ENCODE measurements at places on chromosomes 2 and 18.
A peak's percentile ranks its signal among the peaks of the same experiment; 100 is the strongest.

DNA sequence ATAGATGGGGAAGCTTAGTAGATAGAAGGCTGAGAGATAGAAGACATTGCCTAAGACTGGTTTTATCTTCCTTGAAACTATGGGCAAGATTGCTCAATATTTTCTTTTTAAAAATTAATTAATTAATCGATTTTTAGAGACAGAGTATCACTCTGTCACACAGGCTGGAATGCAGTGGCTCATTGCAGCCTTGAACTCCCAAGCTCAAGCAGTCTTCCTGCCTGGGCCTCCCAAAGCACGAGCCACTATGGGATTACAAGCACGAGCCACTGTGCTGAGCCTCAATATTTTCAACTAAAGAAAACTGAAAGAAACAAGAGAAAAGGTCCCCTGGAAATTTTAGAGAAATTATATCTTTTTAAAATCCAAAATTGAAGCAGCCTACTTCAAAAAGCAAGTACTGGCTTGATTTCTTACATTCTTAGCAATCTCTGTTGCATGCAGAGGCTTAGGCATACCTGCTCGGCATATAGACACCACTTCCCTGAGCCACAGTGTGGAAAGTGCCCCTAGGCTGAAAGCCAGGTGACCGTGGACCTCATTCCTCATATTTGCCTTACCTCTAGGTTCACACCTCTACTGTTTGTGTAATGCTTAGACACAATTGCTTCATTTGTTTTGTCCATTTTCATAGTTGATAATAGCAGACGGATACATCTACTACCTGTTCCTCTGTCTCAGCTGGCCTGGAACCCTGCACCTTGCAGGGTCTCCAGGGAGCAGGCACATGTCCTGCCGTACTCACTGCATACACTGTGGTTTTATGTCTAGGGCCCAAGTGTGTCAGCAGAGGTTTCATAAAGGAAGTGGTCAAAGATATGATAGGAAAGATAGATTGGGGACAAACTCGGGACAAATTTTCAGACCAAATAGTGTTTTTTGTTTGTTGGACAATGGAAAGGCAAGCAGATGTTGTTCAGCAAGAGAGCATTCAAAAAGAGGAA, 166.5 kb upstream of the ALPP start:
- no peak for DNase-seq

DNA sequence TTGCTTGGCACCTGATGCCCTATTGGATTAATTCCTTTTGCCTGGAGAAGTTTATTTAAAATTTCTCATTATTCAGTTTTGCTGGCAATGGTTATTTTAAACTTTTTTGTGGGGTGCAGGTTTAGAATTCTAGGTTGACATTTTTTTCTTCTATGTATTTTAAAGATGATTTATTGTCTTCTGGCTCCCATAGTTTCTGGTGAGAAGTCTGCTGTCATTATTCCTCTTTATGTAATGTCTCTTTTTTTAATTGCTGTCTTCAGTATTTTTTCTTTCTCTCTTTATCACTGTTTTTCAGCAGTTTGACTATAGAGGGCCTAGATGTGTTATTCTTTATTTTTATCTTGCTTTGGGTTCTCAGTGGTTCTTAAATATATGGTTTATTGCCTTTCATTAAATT, 182.2 kb upstream of the STON1 start:
- DNase-seq: peak; percentile 56

DNA sequence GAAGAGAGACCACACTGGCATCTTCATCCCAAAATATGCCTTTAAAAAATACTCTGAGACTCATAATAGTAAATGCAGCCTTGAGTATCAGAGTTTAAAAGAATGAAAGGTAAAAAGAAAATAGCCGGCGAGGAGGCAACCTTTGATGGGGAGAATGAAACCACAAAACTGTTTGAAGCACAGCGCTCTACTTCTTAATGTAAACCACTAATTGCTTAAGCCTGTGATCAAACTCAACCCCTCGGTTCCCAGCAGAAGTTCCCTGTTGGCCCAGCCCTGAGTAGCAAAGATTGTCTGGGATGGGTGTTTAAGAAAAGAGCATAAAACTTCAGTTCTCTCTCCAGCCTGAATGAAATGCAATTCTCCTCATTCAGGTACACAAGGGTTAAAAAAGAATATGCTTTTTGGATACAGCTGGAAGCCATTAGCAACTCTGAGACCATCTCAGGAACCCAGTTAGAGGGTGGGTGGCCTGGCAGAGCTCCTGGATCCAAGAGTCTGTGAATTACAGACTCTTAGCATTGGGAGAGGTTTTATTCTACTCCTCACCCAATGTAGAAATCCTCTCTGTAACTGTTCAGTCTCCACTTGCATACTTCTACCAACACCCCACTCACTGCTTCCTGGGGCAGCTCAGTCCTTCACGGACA, 44.8 kb downstream of the VIT start:
- DNase-seq: peak; percentile 46

DNA sequence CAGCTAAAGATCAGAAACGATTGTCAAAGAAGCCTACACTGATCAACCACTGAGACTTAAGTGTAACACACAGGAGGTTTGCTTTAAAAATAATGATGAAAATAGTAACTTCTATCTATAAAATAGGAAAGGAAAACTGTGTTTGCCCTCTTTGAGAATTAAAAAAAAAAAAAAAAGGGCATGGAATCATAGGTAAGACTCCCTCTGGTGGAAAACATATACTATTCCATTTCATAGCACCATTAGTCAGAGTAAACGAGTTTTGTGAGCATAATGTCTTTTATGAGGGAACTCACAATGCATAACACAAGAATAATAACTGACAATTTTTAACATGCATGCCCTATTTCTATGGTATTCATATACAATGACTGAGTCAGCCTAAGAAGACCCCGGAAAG, 36.3 kb downstream of the SLC35F5 start:
- no peak for DNase-seq

DNA sequence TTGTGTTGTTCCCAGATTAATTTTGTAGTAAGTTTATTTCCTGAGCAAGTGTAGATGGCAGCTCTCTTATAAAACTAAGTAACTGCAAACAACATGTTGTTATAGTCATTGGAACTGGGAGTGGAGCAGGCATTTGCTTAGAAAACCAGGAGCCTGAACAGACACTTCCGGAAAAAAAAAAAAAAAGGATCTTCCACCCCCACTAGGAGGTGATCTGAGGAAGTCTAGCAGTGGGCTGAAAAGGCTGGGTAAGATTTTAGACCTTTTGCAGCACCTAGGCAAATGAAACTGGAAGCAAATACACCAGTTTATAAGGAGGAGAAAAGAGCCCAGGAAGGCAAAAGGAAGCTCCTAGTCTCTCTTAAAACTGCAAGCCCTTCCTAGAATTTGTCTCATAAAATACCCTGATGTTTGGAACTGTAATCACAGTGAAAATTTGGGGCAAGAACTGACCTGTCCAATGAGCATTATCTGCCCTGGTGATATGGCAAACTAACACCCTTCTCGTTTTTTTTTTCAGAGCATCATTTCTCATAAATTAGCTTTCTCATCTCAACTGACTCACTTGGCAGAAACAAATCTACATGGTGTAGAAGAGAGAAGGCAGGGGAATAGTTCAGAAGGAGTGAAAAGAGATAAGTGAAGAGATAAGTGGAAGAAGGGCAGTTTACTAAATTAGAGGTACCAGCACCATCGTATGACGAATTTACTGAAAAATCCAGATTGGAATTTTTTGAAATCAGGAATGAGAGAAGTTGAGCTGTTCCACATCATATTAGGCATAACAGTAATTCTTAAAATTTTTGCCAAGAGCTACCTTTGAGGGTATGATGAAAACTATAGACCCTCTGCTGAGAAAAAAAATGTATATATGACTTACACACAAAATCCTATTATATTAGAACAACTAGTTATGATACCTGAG, 4.2 kb upstream of the CCNYL1 start:
- peak; percentile 25 for DNase-seq

DNA sequence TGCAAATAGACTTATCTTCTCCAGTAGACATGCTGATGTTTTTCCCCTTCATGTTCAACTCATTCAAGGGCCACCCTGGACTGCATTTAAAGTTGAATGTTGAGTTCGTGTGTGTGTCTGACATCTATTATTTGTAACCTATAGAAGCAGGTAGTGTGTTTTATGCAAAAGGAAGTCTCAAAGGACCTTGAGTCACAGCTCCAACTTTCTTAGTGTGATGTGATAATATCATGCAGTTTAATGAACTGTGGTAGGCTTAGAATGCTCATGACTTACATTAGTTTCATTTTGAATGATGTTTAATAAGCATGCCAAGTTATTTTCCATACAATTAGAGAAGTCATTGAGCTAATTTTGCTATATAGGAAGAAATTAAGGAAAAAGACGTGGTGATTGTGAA, 67.9 kb downstream of the CERS6 start:
- no peak for DNase-seq

GRCh38 chr2:177577075-177577474, 184.5 kb downstream of the AGPS start:
- no peak for DNase-seq

- DNase-seq: no peak
Observed at GRCh38 chr2:134657650-134658250, 61.0 kb downstream of the TMEM163 start.

DNA sequence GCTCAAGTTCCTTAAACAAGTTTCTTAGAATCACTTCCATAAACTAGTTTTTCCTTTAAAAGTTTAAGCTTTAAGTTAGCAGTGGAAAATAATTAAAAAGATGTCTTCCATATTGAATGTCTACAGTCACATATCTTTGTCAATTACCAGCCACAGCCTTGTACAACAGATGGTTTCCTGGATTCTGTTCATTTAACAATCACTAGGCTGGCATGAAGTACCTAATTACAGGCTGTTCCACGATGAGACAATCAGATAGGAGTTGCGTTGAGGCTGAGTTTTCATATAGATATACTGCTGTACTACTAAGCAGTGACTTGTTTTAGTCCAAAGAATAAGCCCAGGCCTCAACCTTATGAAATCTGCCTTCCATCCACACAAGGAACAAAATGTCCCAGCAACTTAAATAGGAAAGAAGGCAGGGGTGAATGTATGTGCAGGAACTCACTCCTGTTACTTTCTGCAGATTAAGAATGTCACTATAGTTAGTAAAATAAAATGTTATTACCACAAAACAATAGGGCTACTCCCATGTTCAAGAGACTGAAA, 131.0 kb downstream of the ZAP70 start:
- no peak for DNase-seq

GRCh38 chr18:26489881-26490280, 58.5 kb downstream of the KCTD1 start:
- DNase-seq: no peak

DNA sequence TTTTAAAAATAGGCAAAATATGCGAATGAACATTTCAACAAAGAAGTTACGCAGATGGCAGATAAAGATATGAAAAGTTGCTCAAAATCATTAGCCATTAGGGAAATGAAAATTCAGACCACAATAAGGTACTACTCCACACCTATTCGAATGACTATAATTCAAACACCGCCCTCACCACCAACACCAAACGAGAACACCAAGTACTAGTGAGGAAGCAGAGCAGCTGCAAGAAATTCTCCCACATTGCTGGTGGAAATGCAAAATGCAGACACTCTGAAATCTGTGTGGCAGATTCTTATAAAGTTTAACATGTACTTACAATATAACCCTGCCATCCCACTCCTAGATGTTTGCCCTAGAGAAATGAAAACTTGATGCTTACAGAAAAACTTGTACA, 17.3 kb upstream of the PRKCE start:
- no peak for DNase-seq

DNA sequence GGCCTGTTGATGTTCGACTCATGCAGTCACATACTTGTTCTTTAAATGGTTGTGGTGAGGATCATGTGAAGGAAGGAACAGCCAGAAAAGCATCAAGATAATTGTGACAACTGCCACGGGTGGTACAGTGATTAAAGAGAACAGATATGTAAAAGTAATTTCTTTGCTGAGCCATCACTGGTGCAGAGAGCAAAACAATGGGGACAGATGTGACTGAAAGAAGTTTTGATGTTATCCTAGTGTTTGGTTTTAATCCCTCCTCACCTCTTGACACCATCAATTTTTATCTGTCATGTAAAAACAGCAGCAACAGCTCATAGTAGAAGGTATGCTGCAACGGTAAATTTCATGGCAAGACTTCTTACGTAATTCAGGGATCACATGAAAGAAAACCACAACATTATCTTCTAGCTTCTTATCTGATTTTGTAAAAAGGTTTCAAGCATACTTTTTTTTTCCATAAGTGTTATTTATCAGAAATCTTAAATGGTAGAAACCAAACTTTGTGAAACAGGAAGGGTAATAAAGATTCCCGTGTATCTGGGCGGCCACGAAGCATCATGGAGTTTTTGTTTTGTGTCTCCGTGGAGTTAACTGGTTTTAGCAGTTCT, 65.2 kb downstream of the PLCL1 start:
- no peak for DNase-seq

GRCh38 chr2:98685930-98686887, 44.7 kb downstream of the MGAT4A start:
- no peak for DNase-seq

DNA sequence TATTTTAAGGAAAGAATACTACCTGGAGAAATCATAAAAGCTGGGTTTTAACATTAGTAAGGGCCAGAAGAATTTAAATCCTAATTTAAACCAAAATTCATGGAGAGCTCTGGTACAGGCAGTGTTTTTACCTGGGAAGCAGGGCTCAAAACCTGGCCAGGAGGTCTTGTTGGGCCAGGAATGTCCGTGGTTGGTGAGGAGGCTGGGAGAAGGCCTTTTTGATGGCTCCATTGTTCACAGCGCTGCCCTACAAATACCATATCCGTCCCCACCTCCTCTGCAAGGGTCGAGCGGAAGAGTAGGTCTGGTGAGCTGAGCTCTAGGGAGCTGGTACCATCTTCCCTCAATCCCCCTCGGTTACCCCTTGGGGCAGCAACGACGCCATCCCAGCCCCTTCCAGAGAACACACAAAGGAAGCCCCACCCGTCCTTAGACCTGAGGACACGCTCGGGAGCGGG, 10.9 kb upstream of the HOXD1 start:
- no peak for DNase-seq

DNA sequence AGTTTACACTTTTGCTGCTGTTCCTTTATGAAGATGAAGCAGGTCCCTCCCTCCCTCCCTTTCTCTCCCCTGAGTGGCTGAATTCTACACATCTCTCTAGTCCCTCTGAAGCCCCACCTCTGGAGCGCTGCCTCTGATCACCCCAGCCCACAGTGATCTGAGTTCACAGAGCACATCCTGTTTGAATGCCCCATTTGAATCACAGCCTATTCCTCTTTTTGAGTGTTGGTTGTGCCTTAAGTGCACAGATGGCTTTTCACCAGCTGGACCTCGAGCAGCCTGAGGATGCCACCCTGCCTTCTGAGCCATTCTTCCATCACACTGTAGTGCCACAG, 87.1 kb downstream of the ITGB1BP1 start:
- no peak for DNase-seq

- no peak for DNase-seq
Observed at GRCh38 chr18:72673242-72673641, 129.1 kb upstream of the CBLN2 start.
